Mesothelial cell of epicardium (in vitro differentiated cells): ENCODE measurements at places on chromosomes 13 and 19. TPM values are rescaled to one million over a fixed set of nuclear protein-coding genes. Genes with fewer than 3 reads are reported as not detected.
A peak's percentile ranks its signal among the peaks of the same experiment; 100 is the strongest.

DNA sequence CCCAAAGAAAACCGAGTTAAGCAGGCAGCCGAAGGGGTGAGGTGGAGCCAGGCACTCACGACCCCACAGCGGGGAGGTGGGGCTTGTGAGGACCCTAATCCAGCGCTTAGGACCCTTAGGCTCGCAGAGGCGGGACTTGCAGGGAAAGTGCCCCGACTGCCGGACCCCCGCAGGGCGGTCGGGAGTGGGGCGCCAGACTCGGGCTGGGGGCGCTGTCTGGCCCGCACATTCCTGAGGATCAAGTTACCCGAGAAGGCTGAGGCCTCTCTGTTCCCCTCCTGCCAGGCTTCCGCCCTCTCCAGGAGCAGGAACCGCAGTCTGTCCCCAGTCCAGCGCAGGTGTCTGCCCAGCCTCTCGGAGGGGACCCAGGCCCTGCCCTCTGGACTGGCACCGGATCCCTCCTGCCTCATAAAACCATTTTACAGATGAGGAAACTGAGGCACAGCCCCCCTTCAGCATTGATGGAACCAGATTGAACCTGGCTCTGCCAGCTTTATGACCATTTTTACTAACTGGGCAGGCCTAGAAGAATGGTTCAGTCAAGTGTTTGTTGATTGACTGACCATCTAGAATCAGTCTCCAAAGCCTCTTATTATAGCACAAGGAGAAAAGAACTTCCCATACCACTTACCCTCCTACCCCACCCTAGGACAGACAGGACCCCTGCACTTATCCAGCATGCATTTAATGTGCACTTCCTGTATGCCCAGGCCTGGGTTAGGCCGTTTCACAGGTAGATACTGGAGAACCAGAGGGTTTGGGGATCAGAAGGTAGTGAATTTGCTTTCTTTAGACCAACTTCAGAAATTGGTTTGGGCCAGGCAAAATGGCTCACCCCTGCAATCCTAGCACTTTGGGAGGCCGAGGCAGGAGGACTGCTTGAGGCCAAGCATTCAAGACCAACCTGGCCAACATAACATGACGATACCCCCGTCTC lies 6.7 kb upstream of the JUND start:
- no peak for DNase-seq
- no peaks in the 10 kb centered on the region for H3K27me3 ChIP-seq
- H3K27ac ChIP-seq = peak overlapping the region; percentile 96
- no peaks in the 10 kb centered on the region for H3K36me3 ChIP-seq
- peaks cover 59% of the 10 kb centered on the region for H3K4me1 ChIP-seq
- peak overlapping the region; percentile 41 for H3K4me3 ChIP-seq

- no peaks in the 10 kb centered on the region for H3K27me3 ChIP-seq
- no peak for DNase-seq
- peak overlapping the region; percentile 96 for H3K27ac ChIP-seq
- H3K36me3 ChIP-seq = peaks cover 7% of the 10 kb centered on the region
Observed at GRCh38 chr13:22506096-22506691, 674.6 kb upstream of the SGCG start.

DNA sequence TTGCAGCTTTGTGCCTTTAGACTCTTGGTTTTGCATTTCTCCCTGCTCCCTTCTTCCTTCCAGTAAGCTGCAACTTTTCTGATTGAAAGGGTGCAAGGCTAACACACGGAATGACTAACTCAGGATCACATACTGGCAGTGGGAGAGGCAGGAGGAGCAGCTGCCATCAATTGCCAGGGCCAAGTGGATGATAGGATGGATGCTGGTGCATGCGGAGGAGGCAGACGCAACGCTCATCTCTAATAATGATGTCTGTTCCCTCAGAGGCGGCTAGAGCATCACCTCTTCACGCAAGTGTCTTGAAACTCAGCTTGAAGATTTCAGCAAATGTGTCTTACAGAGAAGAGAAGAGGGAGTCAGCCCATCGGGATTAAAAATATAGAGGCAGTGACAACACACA lies 49.5 kb upstream of the TPM4 start:
- H3K27me3 ChIP-seq = no peaks in the 10 kb centered on the region
- H3K36me3 ChIP-seq = no peaks in the 10 kb centered on the region
- DNase-seq = no peak
- no peak overlapping the region for H3K4me3 ChIP-seq
- no peak overlapping the region for H3K27ac ChIP-seq
- H3K4me1 ChIP-seq = no peaks in the 10 kb centered on the region

- peak within 1 kb of the TSS; percentile 97 for H3K27ac ChIP-seq
- H3K4me3 ChIP-seq = peak within 1 kb of the TSS; percentile 68
- H3K27me3 ChIP-seq = no peaks in the 10 kb centered on the region
- DNase-seq = peak; percentile 95
- H3K36me3 ChIP-seq = no peaks in the 10 kb centered on the region
Observed at GRCh38 chr19:7488736-7489353, at the start of gene PEX11G. Gene PEX11G (minus strand): TSS chr19:7489035. CDS start chr19:7489010, 25 bp downstream.

Gene SRRM5
- total RNA-seq = 0.36 to 0.63 TPM (median 0.58 TPM) in 3 replicates

Gene HCST
- 0.62 to 1.4 TPM (median 0.92 TPM) in 3 replicates for total RNA-seq

Gene ZNF506
- total RNA-seq = 17.6 to 21.3 TPM (median 19.9 TPM) in 3 replicates

Gene SGCG
- 12.1 to 12.9 TPM (median 12.1 TPM) in 3 replicates for total RNA-seq
